ENCODE measurements at places on chromosomes 1 and 21. TPM values are rescaled to one million over a fixed set of nuclear protein-coding genes. Genes with fewer than 3 reads are reported as not detected.

Gene SERBP1
- 392 TPM for polyA plus RNA-seq

Gene DMRTA2
- 0.09 TPM for polyA plus RNA-seq

Gene LAPTM5
- polyA plus RNA-seq, result 21.2 TPM

Gene LORICRIN
- not detected for polyA plus RNA-seq

Gene FLG
- polyA plus RNA-seq, result 0.16 TPM

Gene SYT14
- 0.99 TPM for polyA plus RNA-seq

Gene HAO2
- polyA plus RNA-seq, result not detected

Gene AADACL4
- polyA plus RNA-seq, result not detected

Gene ADAMTS5
- polyA plus RNA-seq, result 17.9 TPM

Gene FMOD
- 198 TPM for polyA plus RNA-seq

Gene ERMAP
- polyA plus RNA-seq, result 10.6 TPM

Gene GBP5
- polyA plus RNA-seq, result 1.7 TPM

Gene CADM3
- 0.56 TPM for polyA plus RNA-seq

Gene ZNF593OS
- 1.6 TPM for polyA plus RNA-seq

Gene WRAP73
- 11.7 TPM for polyA plus RNA-seq

Gene NID1
- polyA plus RNA-seq, result 268 TPM

Gene ZFP69B
- 3.3 TPM for polyA plus RNA-seq

Measured in muscle of back (tissue), 13 donors.